ENCODE measurements at places on chromosomes 2 and 18.

GRCh38 chr18:44733069-44733753 is 52.5 kb downstream of the SETBP1 start:
- no peak for DNase-seq

- no peak for DNase-seq
These were observed 322.9 kb downstream of the GBX2 start for GRCh38 chr2:235845245-235845644.

GRCh38 chr2:158130832-158131473 is 29.3 kb downstream of the UPP2 start:
- DNase-seq: no peak

- DNase-seq: no peak
These were observed 6.4 kb upstream of the ODC1 start for GRCh38 chr2:10454505-10454904.

DNA sequence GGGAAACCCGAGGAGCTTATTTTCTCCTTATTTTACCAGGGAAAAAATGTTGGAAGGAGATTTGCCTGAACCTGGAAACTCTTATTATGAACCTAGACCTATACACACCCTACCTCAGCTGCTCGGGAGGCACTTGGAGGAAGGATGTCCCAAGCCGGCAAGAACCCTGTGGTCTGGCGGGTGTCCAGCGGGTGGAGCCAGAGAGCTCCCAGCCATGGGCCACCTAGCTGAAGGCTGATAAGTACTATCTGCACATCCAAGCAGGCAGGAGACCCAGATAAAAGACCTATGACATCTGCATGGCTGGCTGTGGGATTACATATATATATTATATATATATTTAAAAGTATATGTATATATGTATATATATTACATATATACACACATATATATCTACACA is 1.1 kb upstream of the SLC14A1 start:
- DNase-seq: peak; percentile 29

DNA sequence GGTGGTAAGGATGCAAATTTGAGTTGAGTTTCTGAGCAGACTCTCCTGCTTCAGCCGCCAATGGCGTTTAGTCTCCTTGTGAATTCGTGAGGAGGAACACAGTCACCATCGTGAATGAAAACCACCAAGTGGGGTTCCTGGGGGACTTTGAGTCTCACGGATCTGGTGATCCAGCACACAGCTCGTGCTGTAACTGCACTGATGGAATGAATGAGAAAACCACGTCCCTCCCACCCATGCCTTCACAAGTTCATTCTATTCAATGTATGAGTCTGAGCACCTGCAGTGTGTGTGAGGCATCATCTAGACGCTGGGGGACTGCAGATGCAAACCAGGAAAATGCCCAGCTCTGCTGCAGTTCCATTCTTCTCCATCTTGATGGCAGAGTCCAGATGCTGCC is 127.9 kb downstream of the PIEZO2 start:
- DNase-seq: no peak

- DNase-seq: no peak
These were observed 236.8 kb downstream of the CLIP4 start for GRCh38 chr2:29351916-29352591.

GRCh38 chr2:174009488-174010223 is 44.5 kb upstream of the SP3 start:
- DNase-seq: no peak

- peak; percentile 24 for DNase-seq
These were observed 234.4 kb upstream of the EPAS1 start for GRCh38 chr2:46062637-46063412.

GRCh38 chr2:202116691-202117090 is 43.6 kb downstream of the KIAA2012 start:
- no peak for DNase-seq

DNA sequence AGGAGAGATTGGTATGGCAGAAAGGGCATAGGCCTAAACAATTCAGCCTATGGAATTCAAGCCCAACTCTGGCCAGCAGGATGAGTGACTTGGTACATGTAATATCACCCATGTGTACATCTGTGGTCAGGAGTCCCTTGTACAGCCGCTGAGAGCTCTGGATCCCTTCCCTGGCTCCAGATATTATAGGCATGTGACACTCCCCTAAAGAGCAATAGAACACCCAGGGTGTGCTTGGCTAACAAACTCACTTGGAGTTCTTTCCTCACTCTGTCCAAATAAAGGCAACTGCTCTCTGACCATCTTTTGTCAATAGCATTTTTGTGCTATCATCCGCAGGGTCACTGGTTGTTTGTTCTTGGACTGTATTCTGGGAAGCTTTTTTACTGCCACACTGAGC is 197.4 kb upstream of the NCKAP5 start:
- no peak for DNase-seq

GRCh38 chr2:18799397-18799796 is 210.0 kb upstream of the NT5C1B start:
- no peak for DNase-seq

DNA sequence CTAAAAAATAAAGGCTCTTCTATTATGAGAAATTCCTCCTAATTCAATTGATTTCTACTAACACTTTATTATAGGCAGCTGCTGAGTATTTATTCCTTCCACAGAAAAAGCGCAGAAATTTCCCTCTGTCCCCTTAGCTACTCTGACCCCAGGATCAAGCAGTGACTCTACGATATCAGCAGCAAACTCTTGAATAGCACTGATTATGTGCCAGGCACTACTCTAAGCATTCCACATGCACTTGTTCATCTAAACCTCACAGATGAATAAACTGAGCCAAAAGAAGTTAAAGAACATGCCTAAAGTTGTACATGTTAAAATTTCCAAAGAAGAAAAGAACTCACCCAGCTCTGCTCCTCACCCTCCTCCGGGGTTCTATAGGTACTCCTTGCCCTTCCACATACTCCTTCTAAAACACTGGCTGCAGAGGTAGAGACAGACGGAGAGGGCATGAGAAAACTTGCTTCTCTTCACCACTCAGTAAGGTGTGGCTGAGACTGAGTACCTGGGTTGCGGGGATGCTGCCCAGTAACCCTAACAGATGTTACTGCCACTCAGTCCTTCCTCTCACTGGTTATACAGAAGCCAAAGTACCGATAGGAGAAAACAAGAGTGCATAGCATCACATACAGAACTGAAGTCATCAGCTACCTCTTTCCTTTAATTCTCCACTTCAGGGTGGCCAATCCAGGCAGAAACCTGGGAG is 9.9 kb downstream of the C1D start:
- DNase-seq: no peak

DNA sequence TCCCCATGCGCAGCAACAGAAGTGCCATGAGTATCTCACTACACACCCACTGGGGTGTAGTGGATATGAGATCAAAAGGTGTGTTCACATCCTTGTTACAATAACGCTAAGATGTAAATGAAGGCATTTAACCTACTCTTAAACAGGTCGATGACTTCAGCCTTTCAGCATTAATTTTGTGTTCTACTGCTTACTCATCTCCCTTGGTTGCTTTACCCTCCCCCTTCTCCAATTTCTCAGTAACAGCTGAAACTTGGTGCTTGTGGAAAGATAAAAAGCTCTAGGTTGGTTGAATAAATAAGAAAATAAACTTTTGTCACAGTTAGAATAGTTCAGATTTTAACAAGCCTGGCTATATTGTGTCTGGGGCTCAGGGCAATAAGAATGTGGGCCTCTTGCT is 147.5 kb upstream of the SESTD1 start:
- no peak for DNase-seq

DNA sequence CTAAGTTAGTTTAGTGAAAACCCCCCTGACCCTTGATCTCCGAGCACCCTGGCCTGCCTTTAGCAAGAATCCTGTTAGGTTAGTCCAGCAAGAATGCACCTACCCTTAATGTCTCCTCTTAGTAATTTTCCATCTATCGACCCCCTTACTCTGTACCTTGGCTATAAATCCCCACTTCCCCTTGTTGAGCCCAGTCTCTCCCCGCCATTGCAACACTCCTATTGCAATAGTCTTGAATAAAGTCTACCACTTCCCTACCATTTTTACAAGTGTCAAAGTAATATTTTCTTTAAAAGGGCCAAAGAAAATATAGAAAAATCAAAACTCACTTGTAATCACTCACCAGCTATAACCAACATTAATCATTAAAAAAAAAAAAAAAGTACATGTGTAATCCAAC is 4.2 kb upstream of the ZBTB7C start:
- no peak for DNase-seq

GRCh38 chr2:144229296-144229695 is 290.6 kb downstream of the ZEB2 start:
- no peak for DNase-seq

- DNase-seq: no peak
These were observed 17.6 kb downstream of the CDC42EP3 start for GRCh38 chr2:37653805-37654378.

DNA sequence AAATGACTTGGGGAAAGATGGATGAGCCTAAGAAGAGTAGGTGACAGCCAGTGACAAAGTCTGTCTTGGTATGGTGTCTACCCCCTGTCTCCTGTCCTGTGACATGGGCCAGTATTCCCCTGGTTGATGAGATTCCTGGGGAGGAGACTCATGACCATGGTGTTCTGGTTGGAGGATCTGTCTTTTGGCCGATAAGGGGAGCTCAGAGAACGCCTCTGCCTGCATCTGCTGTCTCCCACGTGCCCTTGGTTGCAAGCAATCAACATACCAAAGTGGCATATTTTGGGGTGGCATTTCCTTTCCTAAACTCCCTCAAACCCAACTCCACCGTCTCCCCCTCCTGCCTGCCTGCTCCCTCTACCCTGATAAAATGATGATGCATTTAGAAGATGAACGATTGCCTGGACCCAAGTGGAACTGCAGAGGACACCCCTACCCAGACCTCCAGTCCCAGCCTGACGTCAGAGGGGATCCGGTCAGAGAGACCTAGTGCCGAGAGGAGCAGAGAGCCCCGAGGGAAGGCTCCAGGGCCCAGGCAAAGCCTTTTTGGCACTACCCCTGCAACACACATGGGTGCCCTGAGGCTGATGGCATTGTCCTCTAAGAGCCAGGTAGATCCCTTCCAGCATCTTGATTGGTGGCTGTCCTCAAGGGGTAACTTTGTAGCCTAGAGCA is 124.2 kb upstream of the MSH6 start:
- DNase-seq: no peak

Data from T-helper 1 cell (primary cell).